ENCODE measurements at places on chromosomes 4 and X.

GRCh38 chrX:119672426-119672825 is 20.5 kb downstream of the SEPTIN6 start:
- DNase-seq, result no peak

DNA sequence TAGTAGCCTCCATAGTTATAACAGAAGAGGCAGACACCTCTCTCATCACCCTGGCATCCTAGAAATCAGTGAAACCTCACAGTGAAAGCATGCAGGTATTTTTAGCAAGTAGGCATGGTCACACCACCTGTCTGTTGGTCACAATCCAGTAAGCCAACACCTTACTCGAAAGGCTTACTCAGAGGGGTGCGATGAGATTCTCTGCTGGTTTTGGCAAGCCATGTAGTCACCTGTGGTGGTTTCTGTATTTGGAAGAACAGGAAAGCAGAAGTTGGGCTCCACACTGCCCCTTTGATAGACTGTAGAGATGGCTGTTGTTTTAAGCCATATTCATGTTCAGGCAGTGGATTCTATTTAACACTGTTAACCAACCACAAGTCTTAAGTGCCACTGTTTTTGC is 134.7 kb downstream of the DCLK2 start:
- DNase-seq, result no peak

DNA sequence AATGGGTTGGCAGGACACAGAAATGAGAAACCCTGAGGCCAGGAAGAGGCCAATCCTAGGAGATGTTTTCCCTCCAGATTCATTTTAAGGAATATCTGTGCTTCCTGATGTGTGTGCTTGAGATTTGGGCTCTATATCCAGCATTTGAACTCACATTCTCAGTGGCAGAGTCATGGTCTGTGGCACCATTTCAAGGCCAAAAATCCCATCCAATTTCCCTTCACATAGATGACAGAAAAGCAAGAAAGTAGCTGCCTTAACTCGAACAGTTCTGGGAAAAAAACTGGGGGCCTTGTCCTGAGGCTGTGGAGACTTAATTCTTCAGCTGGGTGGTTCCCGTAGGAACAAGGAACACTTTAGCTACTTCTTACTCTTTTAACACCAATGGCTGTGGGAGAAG is 27.4 kb downstream of the TAF7L start:
- DNase-seq, result no peak

DNA sequence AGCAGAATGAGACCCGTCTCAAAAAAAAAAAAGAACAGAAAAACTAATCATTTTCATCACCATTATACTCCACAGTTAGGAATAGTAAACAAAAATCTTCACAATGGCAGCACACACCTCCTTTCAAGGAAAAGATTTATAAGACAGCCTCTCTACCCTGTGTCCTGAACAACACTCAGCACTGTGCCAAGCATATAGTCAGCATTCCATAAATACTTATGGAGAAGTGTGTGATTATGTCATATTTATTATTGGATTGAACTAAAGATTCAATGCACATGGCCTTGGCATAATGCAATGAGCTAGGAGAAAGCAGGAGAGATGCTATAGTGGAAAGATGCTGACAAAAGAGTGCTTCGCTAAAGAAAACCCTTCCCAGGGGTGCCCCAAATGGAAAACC is 52.6 kb downstream of the FAM114A1 start:
- no peak for DNase-seq

DNA sequence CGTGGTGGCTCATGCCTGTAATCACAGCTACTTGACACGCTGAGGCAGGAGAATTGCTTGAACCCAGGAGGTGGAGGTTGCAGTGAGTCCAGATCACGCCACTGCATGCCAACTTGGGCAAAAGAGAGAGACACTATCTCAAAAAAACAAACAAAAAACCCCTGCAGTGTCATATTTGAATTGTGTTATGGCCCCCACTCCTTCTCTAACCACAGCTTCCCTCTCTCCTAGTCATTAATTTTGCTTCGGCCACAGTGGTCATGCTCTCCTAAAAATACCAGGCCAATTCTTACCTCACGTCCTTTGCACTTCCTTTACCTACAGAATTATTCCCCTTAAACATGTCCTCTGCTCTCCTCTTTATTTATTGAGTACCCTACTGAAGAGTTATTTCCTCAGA is 206.1 kb downstream of the PPP3CA start:
- no peak for DNase-seq

GRCh38 chr4:155687380-155687982 is 20.8 kb downstream of the GUCY1A1 start:
- no peak for DNase-seq

DNA sequence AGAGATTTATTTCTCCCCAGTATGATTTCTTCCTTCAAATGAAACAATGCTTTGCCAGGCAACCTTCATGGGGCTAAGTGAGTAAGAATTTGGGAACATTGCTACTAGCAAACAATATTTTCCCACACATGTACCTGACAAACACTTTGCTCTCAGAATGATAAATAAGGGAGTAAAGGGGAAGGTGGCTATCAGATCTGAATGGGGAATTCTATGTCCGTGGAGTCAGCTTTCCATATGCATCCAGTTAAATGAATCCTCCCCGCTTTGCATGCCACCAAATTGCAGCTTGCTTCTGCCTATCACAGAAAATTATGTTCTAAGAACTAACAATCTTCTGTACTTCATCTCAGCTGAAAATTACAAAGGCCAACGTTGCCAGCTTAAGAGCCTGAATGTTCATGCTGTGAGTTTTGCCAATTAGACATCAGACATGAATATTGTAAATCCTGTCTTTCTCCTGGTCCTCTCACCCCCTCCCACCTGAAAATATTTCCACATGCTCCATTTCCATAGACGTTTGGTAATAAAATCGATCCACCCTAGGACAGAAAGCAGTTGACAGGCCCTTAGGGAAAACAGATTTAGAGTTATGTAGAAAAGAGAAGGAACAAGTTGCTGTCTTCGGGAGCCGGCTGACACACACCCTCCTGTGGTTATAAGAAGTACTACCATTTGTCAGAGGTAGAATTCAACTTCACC is 6.3 kb downstream of the MEPE start:
- DNase-seq, result no peak

DNA sequence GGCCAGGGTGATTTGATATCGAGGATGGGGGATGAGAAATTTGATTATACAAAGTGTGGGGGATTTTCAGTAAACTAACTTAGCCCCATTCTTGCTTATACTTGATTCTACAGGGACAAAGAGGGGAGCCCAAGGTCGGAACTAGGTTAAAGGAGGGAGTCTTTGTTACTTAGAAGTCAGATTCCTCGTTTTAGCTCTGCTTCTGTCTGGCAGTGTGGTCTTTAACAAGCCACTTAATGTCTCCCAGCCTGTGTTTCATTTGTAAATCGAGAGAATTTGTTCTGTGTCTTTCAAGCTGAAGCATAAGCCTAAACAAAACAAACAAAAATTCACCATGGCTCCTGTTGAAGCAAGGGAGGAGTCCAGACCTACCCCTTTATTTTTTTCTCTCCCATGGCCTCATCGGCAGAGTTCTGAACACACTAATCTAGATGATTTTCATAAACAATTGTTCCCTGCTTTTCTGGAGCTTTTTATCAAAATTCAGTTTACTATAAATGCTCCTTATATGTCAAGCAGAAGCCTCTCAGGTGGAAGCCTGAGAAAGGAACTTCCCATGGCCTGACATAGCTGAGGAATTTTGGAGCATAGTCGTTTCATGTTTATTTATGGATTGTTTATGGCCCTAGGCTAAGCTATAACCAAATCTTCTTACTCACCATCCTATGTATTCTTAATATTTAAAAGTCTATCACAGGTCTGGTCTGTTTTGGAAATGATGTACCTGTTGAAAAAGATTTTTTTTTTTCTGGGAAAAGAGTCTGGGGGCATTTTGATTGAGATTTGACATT is 62.6 kb upstream of the SYTL5 start:
- no peak for DNase-seq

GRCh38 chr4:72567821-72568675 is 973 bp downstream of the ADAMTS3 start:
- DNase-seq, result no peak

DNA sequence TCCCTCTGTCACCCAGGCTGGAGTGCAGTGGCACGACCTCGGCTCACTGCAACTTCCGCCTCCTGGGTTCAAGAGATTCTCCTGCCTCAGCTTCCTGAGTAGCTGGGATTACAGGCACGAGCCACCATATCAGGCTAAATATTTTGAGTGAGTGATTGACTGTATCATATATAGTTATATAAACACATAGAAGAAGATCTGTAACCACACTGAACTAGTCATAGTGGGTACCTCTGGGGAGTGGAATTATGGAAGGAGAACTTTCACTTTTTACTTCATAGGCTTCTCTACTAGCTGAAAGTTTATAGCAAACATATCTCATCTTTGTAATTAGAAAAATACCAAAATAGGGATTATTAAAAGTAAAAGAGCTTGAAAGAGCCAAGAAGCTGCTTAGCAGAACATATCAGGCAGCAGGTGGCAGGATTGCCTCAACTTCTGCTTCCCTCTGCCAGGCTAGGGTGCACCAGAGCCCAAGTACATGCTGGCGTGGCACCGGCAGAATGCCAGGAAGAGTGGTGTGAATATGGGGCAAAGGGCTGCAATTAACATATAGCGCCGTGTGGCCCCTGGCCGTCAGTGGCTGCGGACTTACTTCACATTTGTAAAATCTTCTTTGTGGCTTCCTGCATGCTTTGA is 39.5 kb upstream of the CD40LG start:
- DNase-seq, result peak; percentile 27
